ENCODE measurements at places on chromosomes 11 and 22.
A peak's percentile ranks its signal among the peaks of the same experiment; 100 is the strongest.

GRCh38 chr11:12827929-12828812, 153.9 kb downstream of the TEAD1 start:
- DNase-seq, result peak; percentile 53

DNA sequence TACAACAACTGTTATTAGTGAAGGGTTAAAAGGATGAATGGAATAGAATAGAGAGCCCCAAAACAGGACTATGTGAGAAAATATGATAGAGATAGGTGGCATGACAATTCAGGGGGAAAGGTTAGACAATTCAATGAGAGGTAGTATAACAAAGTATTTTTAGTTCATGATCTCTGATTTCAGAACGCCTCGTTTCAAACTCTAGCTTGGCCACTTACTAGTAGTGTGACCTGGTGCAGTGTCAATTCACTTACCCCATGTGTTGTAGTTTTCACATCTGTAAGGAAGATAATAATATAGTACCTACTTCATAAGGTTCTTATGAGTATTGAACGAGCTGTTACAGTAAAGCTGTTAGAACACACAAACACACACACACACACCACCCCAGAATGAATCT, 308.0 kb downstream of the SWAP70 start:
- no peak for DNase-seq

- DNase-seq, result no peak
Measured at GRCh38 chr22:31345331-31346254, 553 bp downstream of the PATZ1 start.

DNA sequence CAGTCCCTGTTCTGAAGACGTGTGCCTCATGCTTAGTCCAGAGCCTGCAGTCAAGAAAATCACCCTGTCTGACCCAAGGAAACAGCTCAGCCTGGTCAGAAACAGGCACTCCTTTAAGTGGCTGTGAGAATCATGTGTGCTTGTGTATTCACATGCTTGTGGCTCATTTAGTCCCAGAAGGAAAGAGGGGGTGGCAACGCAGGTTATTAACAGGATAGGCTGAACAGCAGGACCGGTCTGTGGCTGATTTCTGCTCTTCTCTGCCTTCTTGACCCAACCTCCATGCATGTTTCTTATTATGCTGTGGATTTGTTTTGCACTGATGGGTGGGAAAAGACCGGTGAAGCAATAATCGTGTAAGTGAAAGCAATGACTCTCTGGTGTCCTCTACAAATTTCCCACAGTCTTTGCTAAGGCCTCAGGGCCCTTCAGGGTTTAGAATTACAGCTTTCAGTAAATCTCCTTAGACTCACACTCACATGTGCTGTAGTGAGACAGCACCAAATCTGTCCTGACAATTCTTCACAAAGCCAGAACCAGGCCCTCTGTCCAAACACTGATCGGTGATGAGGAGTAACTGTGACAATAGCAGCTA, 288.1 kb downstream of the ETS1 start:
- peak; percentile 67 for DNase-seq

GRCh38 chr11:17601256-17601671, 54.2 kb downstream of the OTOG start:
- no peak for DNase-seq

DNA sequence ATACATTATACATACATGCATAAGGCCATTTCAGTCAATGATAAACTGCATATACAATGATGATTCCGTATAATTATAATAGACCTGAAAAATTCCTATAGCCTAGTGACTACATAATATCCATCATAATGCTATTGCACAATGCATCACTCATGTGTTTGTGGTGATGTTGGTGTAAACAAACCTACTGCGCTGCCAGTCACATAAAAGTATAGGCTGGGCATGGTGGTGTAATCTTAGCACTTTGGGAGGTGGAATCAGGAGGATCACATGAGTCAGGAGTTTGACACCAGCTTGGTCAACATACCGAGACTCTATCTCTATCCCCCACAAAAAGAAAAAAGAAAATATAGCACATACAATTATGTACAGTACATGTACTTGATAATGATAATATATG, 163.7 kb upstream of the DDI1 start:
- DNase-seq, result no peak

- no peak for DNase-seq
Measured at GRCh38 chr11:62233730-62234129, 8.3 kb upstream of the SCGB1D2 start.

DNA sequence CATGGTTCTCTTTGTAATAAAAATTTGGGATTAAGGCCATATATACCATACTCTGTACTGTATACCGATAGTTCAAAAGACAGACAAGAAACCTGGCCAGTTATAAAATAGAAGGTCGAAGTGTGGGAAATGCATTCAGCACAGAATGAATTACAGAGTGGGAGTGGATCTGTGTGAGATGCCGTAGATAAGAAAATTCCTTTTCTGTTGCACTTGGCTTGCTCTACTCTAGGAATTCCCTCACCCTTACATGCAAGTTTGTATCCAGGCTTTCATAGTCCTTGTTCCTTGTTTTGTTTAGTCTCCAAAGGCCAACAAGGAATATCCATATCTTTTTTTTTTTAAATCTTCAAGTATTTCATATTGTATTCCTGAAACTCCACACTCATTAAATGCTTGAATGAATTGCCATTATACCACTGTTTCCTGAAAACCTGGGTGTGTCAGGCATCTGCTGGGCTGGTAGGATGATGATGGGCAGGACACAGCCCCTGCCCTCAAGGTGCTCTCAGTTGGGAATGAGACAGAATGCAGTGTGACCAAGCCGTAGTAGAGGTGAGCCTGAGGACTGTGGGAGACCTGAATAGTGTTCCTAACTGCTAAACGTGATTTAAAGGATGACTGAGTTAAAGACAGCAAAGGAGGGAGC, 53.5 kb downstream of the TEAD1 start:
- DNase-seq, result no peak

- no peak for DNase-seq
Measured at GRCh38 chr22:23071230-23072076, 1.1 kb downstream of the GNAZ start.

DNA sequence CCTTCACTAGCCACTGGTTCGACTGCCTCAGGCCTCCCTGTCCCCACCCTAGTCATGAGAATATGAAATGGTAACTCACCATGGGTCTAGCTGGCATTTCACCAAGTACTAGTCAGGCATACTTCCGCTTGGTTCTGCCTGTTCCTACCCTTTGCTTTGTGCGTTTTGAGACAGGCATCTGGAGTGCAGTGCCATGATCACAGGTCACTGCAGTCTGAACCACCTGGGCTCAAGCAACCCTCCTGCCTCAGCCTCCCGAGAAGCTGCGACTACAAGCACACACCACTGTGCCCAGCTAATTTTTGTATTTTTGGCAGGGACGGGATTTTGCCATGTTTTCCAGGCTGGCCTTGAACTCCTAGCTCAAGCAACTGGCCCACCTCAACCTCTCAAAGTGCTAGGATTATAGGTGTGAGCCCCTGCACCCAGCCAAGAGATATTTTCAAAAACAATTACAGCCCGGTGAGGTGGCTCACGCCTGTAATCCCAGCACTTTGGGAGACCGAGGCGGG, 14.1 kb downstream of the HRAS start:
- DNase-seq, result no peak

DNA sequence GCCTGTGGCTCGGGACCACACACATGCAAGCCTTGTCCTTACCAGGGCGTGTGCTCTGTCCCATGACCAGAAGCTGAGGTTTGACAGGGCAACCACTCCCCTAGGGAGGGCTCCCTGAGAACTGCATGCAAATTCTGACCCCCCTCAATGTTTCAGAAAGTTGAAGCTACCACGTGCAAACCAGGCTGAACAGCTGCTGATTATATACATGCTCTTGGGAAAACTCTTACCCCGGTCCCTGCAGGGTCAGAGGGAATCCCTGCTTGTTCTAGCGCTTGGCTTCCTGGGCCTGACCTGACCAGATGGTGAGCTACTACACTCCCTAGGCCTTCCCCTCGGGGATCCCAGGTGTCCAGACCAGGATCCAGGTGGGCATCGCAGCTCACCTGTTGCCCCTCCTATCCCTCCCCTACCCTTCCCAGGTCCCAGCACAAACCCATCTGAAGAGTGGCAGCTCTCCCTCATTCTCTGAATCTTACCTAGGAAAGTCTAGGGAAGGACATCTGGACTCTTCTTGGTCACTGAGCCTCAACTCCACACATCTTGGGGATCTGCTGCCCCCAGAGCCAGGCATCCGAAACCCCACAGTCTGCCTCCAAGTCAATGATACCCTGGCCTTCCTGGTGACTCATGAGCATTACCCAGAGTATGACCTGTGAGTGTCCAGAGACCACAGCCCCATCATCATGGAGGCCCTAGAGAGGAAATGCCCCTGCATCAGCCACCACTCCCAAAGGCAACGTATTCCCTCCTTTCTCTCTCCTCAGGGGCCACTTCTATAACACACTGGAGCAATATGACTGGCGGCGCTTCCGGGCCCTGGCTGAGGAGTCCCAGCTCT, 61.5 kb downstream of the BTG4 start:
- DNase-seq, result no peak

DNA sequence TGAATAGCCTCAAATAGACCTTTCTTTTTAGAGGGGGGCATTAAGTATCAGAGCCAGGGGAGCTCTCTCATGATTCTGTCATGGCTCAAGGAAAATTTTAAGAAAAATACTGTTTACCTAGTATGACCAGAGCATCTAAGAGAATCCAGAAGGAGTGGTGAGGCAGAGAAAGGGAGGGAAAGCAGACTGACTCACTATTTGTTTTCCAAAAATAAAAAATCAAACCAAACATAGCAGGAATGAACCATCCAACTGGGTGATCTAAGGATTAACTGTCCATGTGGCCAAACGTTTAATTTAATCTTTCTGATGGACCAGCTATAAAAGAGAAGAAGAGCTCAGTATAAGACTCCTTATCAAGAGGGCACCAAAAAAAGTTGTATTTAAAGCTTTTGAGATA, 70.8 kb downstream of the GAB2 start:
- no peak for DNase-seq

DNA sequence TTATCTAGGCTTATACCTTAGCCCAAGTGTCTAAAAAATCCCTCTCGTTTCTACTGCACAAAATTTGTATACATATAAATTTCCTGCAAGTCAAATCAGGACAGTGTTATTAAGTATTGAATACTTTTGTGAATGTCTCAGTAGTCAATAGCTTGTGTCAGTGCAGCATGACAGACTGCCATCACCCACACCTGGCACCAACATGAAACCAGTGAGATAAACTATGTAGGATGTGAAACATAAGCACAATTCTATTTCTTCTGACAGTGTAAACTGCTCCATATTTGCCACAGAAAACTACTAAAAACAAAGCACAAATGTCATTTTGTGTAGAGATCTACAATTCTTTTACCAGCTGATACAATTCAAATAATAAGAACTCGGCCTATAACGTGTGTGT, 542.1 kb upstream of the LUZP2 start:
- DNase-seq, result no peak

GRCh38 chr11:748007-748359, 719 bp downstream of the TALDO1 start:
- DNase-seq, result no peak

DNA sequence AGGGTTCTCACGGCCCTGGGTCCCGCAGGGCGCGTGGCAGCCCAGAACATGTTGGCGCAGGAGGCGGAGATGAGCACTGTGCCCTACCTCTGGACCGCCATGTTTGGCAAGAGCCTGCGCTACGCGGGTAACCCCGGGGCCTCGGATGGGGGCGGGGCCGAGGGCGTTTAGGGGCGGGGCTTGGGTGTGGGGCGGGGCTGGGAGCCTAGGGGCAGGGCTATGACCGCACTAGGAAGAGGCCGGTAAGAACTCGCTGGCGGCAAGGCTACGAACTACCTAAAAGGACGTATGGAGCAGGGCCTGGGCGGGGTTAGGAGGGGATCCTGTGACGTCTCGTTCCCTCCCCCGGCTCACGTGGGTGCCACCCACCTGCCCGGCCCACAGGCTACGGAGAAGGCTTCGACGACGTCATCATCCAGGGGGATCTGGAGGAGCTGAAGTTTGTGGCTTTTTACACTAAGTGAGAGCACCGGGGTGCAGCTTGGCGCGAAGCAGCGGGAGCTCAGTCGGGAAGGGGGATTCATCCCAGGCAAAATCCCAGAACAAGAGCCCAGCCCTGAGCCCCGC, 2.8 kb upstream of the LZTR1 start:
- no peak for DNase-seq

DNA sequence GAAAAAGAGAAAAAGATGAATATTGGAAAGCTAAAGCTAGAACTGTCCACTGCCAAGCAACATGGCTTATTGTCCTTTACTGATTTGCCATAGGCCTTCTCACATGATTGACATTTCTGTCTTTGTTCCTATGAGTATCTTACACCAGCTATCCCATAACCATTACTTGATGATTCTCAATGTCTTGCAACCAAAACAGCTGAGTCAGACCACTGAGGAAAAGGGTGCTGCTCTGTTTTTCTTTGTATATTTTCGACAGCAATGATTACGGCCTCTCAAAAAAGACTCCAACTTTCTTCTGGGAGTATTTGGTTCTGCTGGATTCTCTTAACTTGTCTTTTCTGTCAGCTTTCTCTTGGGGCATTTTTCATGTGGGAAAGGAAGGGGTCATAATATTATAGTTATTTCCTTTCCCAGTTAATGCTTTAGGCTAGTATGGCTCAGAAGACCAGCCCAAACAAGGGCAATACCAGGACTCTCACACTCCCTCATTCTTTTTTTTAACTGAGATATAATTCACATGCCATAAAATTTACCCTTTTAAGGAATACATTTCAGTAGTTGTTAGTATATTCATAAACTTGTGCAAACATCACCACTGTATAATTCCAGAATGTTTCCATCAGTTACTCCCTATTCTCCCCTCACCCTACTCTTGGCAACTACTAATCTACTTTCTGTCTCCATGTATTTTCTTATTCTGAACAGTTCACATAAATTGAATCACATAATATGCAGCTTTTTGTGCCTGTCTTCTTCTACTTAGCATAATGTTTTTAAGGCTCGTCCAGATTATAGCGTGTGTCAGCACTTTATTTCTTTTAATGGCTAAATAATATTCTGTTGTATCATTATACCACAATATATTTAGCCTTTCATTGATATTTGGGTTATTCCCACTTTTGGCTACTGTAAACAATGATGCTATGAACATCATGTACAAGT, 31.1 kb upstream of the FAR1 start:
- DNase-seq, result no peak

- DNase-seq, result no peak
Measured at GRCh38 chr11:69878927-69879728, 59.9 kb upstream of the FGF3 start.

GRCh38 chr11:123558536-123559315, 95.7 kb downstream of the SCN3B start:
- no peak for DNase-seq

DNA sequence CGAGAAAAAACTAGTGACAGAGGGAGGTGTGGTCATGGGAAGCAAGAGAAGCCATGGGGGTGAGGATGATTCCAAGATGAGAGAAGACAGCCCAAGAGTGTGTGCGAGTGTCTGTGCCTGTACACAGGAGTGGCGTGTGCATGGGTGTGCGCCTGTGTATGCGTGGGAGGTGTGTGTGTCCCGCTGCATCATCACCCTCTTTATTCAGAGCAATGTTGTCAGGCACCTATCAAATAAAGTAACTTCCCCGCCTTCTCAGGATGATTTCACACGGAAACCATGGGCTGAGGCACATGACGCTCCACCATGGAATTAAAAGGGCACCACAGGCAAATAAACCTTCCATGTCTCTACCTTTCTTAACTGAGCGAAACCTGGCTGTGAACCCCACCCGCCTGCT, 24.6 kb downstream of the MS4A10 start:
- DNase-seq, result no peak

- no peak for DNase-seq
Measured at GRCh38 chr11:64849598-64850356, 5.3 kb upstream of the CDC42BPG start.
